ENCODE measurements at places on chromosomes 6 and 20.
A peak's percentile ranks its signal among the peaks of the same experiment; 100 is the strongest.

DNA sequence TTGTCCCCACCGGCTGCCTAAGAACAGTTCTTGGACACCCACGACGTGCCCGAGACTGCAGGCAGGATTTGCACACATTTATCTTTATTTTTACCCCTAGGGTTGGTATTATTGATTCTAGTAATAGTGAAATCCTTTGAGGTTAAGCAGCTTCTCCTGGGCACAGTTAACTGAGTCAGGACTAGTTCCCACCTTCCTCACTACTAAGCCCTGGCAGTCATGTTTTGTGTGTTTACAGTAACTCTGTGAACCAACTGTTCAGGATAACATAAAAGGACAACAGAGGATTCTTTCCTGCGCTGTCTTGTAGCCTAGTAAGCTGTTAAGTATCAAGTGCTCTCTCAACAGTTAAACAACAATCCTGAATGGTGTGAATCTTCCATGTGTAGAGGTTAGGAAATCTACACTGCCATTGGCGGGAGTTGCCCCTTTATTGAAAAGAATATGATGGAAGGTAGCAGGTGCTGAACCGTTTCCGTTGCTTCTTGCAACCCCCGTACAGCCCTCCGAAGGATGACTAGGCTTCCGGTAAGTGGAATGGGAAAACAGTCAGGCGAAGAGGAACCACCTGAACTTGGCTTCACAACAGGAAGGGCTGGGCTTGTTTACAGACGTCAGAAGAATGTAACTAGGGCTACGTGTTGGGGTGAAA is 979 bp upstream of the SOD2 start:
- DNase-seq: no peak

DNA sequence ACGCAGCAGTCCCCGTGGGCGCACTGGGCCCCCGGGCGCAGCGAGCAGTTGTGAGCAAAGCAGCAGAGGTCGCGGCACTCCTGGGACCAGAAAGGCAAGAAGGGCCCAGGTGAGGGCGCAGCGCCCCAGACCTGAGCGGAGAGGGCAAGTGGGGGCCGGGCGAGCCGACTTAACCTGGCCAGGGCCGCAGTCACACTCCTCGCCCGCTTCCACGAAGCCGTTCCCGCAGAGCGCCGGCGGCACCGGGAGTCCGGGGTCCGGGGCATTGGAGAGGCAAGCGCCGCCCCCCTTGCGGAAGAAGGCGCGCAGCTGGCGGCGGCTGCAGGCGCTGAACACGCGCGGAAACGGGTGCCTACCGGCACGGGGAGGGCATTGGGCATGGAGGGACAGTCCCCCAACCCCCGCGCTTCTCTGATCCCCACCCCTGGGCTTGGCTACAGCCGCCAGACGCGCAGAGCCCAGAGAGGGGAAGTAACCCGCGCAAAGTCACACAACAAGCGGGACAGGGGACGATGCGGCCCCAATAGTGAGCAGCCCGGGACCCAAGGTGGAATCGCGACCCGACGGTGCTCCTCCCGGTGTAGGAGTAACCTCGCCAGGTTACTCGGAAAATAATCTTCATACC is 9.2 kb downstream of the ADAM33 start:
- no peak for DNase-seq

- peak; percentile 21 for DNase-seq
Measured at GRCh38 chr6:168417191-168417590, 23.8 kb upstream of the SMOC2 start.

DNA sequence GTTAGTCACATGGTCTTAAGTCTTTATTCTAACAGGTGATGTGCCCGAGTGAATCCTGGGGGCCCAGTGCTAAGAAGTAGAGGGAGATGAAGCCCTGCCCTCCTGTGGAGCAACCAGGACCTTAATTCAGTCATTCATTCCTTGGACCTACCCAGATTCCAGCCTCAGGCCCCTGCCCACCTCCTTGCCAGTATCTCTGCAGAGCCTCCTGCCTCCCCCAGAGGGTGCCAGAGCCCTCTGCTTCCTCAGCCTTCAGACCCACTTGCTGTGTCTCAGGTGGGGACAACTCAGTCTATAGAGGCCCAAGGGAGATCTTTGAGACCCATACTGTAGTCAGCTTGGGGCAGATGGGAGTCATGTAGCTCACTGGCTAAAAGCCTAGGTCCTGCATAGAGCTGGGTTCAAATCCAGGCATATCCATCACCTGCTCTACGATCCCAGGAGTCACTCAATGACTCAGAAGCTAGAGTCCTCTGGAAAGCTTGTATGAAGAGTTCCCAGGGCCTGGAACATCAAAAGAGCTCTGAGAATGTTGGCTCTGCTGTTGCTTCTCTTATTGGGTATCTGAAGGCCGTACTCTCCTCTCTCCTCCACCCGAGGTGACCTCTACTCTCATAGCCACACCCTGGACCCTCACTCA is 3.9 kb upstream of the SIGLEC1 start:
- no peak for DNase-seq

GRCh38 chr20:44026647-44027342 is 112.1 kb downstream of the TOX2 start:
- DNase-seq: no peak

GRCh38 chr6:150249261-150249660 is 106.4 kb downstream of the PPP1R14C start:
- DNase-seq: no peak

DNA sequence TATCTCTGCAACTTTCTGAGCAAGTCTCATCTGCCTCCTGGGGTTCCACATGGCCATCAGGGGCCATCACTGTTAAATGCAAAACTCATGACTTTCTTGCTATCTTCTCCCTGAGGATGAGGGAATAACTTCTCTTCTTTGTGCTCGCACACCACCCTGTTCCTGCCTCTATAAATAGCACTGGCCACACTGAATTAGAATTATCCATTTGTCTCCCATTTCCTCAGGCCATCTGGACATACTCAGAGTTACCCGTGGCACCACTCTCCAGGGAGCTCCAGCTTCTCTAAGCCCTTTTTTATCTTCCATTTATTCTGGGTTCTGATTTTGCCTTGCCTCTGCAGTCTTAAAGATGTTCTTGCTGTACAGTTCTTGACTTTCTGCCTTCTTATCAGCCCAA is 72.8 kb upstream of the ECI2 start:
- no peak for DNase-seq

GRCh38 chr6:161137839-161138542 is 135.9 kb downstream of the AGPAT4 start:
- DNase-seq: peak; percentile 40

DNA sequence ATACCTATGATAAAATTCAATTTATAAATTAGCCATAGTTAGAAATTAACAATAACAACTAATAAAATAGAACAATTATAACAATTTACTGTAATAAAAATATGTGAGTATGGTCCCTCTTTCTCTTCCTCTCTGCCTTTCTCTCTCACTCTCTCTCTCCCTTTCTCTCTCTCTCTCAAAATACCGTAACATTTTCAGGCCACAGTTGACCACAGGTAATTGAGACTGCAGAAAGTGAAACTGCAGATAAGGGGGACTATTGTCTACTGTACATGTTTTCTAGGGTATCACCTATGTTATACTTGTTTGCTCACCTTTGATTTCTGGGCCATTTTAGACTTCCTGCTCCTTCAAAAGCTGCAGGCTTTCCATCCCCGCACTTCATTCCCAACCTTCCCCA is 46.8 kb downstream of the LY86 start:
- no peak for DNase-seq

DNA sequence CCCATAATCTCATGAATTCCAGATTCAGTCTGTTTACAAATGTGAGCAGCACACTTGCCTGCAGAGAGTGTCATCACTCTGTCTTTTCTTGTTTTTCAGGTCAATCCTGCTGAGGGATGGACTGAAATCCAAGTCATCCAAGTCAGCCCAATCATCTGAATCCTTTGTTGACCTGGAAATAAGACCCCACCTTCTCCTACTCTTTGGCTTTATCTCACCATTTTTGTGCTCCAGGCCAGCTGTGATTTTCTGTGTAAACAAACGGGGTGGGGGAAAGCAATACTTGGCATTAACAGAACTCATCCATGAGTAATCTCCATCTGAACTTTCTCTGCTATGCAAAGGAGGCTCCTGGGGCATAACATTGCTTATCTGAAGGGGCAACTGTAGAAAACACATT is 16.9 kb upstream of the GSTA4 start:
- no peak for DNase-seq

GRCh38 chr6:23890543-23891227 is 235.3 kb upstream of the NRSN1 start:
- DNase-seq: no peak

DNA sequence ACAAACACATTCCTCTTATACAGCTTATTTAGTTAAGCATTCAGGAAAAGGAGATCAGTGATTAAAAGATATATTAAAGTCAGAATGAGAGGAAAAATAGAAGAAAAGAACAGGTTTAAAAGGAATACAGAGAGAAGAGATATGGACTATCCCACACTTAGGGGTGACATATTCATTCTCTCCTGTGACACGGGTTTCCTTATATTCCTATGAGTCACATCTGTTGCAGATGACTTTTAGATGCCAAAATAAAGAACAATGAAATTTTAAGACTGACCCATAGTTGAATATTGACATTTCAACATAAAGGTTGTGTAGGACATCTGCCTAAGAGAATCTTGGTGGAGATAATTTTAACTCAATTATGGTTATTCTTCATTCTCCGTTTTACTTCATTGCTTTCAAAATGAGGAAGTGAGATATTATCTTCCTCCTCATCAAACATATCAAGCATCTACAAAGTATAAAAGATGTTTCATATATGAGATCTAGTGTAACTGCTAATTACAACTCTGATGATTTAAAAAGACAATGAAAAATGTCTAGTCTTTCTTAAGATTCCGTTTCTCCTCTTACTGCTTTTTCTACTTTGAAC is 1336.7 kb upstream of the CITED2 start:
- DNase-seq: no peak

GRCh38 chr20:5160882-5161281 is 34.1 kb downstream of the CDS2 start:
- DNase-seq: no peak

DNA sequence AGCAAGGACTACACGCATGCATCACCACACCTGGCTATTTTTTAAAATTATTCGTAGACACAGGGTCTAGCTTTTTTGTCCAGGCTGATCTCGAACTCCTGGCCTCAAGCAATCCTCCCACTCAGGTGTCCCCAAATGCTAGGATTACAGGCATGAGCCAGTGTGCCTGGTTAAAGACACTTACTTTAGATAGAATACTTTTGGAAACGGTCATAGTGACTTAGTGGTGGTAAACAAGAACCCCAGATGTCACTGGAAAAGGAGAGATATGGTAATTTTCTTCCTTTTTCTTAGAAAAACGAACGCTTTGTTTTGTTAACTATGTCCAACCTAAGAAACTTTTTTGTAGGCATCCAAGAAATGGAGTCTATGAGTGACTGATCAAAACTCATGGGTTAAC is 137.3 kb downstream of the TFAP2B start:
- DNase-seq: no peak

Data from activated CD8-positive, alpha-beta memory T cell treated with anti-CD3 and anti-CD28 coated beads for 24 hours (primary cell).